Activated CD4-positive, alpha-beta T cell treated with anti-CD3 and anti-CD28 coated beads, Interleukin-2, amount 50 U/mL, for 4 hours (primary cell): ENCODE measurements at places on chromosomes 1 and 21.

DNA sequence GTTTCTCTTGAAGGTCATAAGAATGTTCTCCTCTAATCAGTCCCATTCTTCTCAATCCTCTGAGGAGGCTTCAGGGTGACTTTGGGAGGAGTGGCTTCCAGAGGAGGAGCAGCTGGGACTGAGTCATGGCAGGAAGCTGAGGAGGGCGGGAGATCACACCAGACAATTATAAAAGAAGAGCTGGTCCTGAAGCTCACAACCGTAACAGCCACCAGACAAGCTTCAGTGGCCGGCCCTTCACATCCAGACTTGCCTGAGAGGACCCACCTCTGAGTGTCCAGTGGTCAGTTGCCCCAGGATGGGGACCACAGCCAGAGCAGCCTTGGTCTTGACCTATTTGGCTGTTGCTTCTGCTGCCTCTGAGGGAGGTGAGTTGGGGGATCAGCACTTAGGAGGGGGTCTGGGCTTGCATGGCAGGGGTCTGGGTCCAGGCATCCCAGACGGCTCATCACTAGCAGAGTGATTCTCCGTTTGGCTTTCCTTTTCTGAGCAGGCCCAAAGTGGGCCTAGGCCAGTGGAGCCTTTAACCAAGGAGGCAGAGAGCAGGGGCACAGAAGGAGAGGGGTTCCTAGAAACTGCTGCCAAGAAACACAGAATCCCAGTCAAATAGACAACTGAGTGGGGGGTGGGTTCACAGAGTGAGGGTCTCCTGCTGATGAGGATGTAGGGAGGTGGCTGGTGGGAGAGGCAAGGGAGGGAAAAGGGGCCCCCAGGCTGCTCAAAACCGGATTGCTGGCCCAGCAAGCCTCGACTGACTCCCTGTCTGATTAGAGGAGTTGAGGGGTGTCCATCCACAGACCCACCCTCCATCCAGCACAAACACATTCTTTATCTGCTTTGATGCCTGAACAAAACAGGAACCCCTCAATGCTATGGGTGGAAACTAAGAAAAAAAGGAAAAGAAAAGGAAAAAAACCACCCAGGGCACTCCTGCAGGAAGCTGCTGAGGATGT is at the start of gene ECM1:
Gene ECM1, plus strand, starts transcription at position 198 of the 953 bp plus-strand sequence. Its CDS starts 101 bp downstream, at position 299.
- no peak for DNase-seq

GRCh38 chr21:45219517-45219916 is 68.2 kb downstream of the POFUT2 start:
- DNase-seq: no peak

DNA sequence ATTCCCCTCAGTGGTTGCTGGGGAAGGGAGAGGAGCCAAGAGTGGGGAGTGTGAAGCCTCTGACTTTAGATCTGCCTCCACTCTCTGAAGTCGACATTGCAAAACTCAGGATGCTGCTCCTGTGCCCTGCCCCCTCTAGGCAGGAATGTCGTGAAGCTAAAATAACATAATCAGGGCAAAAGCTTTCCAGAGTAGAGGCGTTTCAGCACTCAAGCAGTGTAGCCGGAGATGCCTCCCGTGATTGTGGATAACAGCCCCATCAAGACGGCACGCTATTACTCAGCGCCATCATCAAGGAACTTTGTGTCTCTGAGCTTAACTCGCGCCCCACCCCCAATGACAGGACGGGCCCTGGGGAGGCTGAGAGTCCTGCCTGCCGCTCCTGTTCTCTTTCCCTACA is 60.0 kb downstream of the FBXO2 start:
- DNase-seq: no peak

- no peak for DNase-seq
Measured at GRCh38 chr1:206082831-206083695, 30.1 kb downstream of the RHEX start.

DNA sequence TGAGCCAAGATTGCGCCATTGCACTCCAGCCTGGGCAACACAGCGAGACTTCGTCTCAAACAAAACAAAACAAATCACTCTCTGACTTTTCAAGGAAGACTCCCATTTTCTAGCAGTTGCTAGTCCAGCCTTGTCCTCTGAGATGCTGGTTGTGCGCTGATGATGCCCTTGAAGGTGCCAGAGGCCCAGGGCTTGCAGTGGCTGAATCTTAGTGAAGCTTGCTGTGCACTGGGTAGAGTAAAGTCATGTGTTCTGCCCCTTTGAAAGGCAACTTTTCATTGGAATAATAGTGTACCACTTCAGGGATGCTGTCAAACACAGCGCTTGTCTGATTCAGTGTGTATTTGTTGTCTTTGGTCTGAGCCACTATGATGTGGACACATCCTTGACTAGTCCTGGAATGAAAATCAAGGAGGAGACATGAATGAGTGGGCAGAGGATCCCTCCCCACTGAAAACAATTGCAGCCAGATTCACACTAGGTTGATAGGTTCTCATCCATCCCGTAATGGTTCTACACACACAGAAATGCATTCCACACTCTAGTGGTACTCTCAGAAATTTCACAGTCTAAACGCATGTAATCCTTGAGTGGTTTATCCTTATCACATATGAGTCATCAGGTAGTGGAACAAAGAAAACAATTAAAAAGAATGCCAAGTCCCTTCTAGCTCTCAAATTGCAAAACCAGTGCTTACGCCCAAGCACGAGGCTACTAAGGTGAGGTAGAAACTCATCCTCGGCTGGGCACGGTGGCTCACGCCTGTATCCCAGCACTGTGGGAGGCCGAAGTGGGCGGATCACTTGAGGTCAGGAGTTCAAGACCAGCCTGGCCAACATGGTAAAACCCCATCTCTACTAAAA is 17.8 kb upstream of the TDRD10 start:
- DNase-seq: no peak

GRCh38 chr1:168260393-168260792 is 20.3 kb upstream of the TBX19 start:
- DNase-seq: no peak

GRCh38 chr1:54483875-54484437 is 64.1 kb upstream of the ACOT11 start:
- DNase-seq: no peak

- DNase-seq: no peak
Measured at GRCh38 chr1:246470585-246470984, 36.5 kb downstream of the SMYD3 start.

- no peak for DNase-seq
Measured at GRCh38 chr21:18725653-18726052, 322.1 kb upstream of the TMPRSS15 start.

DNA sequence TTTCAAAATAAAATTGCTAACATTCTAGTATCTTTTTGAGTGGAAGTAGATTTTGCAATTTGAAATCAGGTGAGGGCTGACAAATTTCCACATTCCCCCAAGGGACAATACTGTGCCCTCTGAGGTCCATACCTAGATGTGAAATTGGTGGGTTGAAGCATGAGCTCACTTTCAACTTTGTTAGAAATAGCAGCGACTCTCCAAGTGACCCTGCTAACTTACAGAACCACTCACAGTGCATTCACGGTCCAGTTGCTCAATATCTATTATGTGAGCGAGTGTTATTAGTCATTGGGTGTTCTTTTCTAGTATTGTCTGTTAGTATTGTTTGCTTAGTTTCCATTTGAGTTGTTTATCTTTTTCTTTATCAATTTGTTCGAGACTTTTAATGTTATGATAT is 53.6 kb upstream of the ASB17 start:
- no peak for DNase-seq

DNA sequence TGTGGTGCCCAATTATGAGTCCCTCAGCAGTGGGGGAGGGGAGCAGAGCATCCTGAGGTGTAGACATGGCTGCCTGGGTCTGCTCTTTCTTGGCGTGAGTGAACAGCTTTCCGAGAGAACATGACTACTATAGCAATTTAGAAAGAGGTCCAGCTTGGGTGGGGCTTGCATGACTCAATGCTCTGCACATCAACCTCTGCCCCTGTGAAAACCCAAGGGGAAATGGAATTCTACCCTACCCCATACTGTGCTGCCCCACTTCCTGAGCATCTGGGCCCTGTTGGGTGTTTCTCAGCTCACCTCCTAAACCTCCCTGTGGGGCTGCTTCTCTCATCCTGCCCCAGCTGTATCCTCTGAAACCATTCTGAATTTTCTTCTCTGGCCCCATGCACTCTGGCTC is 8.2 kb upstream of the AZIN2 start:
- no peak for DNase-seq

DNA sequence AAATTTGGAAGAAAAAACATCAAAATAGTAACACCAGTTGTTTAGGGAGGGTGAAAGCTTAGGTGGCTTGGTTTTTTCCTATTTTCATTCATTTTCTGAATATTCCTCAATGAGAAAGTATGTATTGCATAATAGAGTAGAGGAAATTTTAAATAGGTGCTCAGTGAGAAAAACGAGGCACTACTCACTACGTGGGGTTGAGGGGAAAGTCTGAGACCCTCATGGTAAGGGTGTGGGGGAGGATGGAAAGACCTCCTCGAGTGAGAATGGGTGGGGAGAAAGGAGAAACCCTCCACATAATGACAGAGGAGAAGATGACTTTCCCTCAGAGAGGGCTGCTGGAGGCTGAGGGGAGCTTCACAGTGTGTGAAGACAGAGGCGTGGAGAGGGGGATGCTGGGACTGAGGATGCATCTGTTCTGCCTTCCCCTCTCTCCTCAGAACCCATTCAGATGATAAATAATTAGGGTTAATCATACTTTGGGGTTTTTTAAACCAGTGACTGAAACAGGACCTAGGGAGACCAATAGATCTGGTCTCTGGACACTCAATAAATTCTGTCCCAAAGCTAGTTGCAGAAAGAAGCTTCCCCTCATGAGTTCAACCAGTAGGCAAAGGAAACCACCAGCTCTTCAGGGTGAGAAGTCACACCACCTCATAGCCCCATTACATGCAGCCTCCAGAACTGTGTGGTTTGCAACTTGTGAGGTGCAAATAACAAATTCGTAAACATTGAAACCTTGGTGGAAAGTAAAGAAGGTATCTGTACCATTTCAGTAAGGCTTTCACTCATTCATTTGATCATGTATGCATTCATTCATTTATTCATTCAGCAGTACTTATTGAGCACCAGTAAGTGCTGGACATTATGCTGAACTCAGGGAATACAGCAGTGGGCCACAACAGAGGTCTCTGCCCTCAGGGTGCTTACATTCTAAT is 17.1 kb downstream of the SLAMF7 start:
- no peak for DNase-seq

DNA sequence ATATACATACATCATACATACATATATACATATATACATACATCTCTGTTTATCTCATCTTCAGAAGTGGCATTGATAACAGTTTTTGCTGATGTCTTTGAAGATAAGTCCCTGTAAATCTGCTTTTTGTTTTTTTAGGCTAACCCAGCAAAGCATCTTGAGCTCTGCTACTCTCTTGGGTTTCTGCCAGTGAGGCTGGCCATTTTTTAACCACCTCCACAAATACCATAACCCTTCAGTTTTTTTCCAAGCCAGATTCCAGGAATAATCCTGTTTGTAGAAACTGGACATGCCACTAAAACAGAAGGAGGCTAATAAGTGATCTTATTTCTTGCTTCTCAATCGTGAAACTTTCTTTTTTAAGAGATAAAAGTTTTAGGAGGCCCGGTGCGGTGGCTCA is 21.6 kb downstream of the SDHC start:
- no peak for DNase-seq

DNA sequence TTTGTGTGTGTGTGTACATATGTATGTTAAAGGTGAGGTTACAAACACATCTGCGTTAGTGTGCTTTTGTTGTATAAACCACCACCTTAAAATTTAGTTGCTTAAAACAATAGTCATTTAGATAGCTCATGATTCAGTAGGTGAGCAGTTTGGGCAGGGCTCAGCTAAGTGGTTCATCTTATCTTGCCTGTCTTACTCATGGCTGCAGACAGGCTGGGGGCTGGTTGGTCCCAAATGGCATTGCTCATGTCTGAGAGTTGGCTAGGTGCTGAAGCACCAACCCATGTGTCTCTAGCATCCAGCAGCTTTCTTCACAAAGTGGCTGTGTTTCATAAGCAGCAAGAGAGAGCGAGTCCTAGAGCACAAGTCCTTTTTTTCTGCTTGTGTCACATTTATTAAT is 91.4 kb downstream of the MACF1 start:
- DNase-seq: no peak

GRCh38 chr1:41486371-41487125 is 2.1 kb upstream of the EDN2 start:
- no peak for DNase-seq

DNA sequence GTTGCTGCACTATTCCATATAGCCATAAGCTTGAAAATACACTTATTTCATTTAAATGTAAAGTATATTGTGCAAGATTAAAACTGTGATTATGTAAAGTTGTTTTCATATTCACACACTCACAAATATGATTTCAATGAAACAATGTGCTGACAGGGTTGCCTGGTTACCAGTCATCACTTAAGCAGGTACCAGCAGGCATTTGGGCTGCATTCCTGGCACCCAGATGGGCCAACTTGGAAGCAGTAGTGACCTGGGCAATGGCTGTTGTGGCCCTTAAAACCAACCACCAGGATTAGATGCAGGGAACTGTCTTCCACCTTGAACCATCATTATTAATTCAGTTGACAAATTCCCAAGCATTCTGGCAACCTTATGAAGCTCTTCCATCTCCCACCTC is 45.0 kb upstream of the RASAL2 start:
- no peak for DNase-seq

DNA sequence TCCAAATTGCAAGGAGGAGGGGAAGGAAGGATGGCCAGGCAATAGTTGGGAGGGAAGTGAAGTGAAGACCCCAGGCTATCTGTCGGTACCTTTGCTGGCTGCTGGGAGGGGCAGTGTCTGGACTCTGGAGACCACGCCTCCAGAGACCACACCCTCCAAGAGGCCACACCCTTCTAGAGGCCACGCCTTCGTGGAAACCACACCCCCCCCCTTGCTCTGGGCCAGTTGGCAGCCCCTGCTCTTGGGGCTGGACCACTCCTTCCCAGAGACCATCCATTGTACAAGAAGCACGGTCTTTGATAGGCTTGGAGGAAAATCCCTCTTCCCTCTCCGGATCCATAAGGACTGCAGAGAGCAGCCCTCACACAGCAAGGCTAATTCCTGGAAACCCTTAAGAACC is 73.1 kb downstream of the RYR2 start:
- no peak for DNase-seq

DNA sequence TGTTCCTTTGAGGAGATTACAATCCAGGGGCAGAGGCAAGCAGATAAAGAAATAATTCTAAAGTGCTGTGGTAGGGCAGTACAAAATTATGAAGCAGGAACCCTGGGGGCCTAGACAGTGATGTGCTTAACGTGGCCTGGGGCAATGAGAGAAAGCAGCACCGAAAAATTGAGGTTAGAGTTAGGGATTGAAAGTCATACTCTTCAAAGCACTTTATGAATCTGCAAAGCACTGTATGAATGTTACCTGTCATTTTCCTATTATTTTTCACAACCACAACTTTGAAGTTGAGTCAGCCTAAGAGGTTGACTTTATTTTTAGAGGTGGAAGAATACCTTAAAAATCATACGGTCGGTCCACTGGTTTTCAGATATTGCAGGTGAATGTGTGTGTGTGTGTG is 183.4 kb upstream of the NFIA start:
- no peak for DNase-seq

DNA sequence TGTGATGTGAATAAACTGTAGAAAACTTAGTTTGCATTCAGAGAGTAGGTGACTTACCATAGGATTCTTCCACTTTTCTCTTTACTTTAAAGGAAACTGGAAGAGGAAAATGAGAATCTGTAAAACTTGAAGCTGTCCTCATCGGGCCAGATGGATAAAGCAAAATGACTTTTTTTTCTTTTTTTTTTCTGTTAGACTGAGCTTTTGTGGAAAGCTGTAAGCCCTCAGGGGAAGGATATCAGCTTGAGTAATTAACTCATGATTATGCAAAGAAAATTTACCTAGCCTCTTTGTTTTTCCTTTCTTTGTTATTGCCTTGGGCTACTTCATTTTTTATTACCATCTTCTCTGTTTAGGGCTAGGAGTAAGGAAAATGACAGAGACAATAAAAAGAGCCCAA is 53.4 kb downstream of the DPH5 start:
- no peak for DNase-seq

- no peak for DNase-seq
Measured at GRCh38 chr1:233094691-233095090, 144.3 kb downstream of the NTPCR start.
